Testis (tissue), 5 donors: ENCODE measurements at places on chromosomes 11 and 22.

DNA sequence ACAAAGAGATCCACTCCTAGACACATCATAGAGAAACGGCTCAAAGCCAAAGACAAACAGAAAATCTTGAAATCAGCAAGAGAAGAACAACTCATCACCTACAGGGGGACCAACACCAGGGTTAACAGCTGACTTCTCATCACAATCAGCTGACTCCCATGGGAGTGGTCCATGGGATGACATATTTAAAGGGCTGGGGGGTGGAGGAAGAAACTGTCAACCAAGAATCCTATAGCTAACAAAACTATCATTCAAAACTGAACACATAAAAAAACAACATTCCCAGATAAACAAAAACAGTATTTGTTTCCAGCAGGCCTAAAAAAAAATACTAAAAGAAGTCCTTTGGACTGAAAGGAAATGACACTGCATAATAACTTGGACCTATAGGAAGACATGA, 86.7 kb downstream of the APOL5 start:
- H3K27me3 ChIP-seq, result no peaks in the 10 kb centered on the region
- no peaks in the 10 kb centered on the region for H3K4me1 ChIP-seq
- H3K4me3 ChIP-seq, result no peak overlapping the region

DNA sequence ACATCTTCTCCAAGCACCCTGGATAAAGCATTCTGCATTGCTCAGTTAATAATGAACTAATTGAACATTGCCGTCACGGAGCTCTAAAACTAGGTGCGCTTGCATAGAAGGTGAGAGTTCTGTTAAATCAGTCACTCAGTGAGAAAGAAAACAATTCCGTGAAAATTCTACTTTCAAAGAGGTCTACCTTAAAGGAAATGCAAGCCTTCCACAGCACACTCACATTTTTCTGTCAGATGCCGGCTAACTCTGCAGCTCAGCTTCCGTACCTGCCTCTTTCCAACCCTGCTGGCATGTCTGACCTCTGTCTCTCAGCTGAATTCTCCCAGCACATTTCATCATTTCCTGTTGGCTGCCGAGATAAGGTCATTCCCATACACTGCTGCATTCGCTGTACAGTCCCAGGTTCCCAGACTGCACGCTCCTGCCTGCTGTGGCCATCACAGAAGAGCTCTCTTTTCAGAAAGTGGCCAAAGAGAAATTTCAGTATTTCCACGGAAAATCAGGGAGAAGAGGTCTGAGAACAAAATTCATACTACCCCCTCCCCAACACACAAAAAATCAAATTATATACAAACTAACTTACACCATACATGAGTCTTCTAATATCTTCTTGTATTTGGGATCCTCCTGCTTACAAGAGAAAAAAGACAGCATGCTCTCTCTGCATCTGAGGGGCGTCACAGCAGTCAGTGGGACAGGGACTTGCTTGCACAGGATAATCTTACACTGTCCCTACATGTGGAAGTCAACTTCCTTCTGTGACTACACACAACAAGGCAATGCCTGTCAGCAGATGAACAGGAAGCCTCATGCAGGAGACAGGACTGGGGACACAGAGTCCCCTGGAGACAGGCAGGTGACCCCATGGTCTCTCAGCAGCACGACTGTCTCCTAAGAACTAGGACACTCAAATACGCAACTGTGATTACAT, 55.1 kb downstream of the PACSIN2 start:
- no peak overlapping the region for H3K27ac ChIP-seq
- no peak for DNase-seq
- H3K4me3 ChIP-seq, result no peak overlapping the region
- no peaks in the 10 kb centered on the region for H3K27me3 ChIP-seq

GRCh38 chr22:28822930-28823551, 22.7 kb upstream of the XBP1 start:
- H3K27ac ChIP-seq, result no peak overlapping the region
- DNase-seq, result no peak
- peaks cover 8% of the 10 kb centered on the region for H3K4me1 ChIP-seq
- H3K4me3 ChIP-seq, result no peak overlapping the region

GRCh38 chr11:32107647-32108046, 16.8 kb downstream of the RCN1 start:
- no peaks in the 10 kb centered on the region for H3K4me1 ChIP-seq
- H3K27ac ChIP-seq, result no peak overlapping the region
- no peaks in the 10 kb centered on the region for H3K36me3 ChIP-seq
- no peak for DNase-seq
- H3K4me3 ChIP-seq, result no peak overlapping the region

DNA sequence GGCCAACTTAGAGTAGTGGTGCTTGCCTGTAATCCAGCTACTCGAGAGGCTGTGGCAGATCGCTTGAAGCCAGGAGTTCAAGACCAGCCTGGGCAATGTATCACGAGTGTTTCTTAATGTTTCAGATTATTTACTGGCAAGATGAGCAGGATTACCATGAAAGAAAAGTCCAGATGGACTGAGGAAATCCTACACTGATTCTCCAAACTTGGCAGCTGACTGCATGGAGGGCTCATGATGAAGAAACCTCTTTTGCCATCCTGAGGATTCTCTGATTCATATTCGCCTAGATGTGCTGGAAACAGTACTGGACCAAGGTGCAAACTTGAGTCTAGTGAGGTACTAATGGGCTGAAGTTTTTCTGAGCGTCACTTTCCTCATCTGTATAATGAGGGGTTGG, 2.8 kb upstream of the SIDT2 start:
- H3K27me3 ChIP-seq, result no peaks in the 10 kb centered on the region
- peaks cover 32% of the 10 kb centered on the region for H3K4me1 ChIP-seq
- H3K36me3 ChIP-seq, result no peaks in the 10 kb centered on the region

GRCh38 chr22:31567702-31568101, 71.4 kb downstream of the SFI1 start:
- no peaks in the 10 kb centered on the region for H3K36me3 ChIP-seq
- H3K27me3 ChIP-seq, result no peaks in the 10 kb centered on the region
- no peak overlapping the region for H3K4me3 ChIP-seq

GRCh38 chr11:21634956-21635355, 557.9 kb upstream of the ANO5 start:
- no peak overlapping the region for H3K4me3 ChIP-seq
- no peaks in the 10 kb centered on the region for H3K4me1 ChIP-seq
- H3K27me3 ChIP-seq, result no peaks in the 10 kb centered on the region

DNA sequence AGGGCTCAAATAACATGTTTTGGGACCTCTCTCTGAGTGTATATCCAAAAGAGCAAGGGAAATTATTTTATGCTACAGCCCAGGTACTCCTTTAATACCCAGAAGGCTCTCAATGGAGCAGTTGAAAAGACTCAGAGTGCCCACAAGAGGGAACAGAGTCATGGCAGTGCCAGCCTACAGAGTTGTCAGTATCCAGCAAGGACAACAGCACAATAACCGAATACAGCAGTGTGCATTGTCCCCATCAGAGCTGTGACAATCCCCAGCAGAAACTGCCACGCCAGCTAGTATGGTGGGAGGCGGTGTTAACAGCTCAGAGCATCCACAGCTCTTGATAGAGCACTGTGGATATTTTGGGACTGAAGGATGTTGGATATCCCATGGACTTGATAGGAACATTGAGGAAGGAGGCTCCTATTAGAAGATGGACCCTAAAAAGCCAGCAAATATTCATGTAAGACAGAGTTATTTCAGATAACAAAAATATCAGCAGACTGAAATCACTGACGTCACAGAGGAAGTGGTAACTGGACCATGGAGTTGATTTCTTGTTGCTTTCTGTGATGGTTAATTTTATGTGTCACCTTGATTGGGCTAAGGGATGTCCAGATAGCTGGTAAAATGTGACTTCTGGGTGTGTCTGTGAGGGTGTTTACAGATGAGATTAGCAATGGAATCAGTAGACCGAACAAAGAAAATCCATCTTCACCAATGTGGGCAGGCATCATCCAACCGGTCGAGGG, 17.7 kb upstream of the PAFAH1B2 start:
- no peaks in the 10 kb centered on the region for H3K36me3 ChIP-seq
- DNase-seq, result no peak
- no peak overlapping the region for H3K27ac ChIP-seq
- no peaks in the 10 kb centered on the region for H3K27me3 ChIP-seq

GRCh38 chr11:108654994-108655631, 9.8 kb upstream of the DDX10 start:
- peak; percentile 59 for DNase-seq

DNA sequence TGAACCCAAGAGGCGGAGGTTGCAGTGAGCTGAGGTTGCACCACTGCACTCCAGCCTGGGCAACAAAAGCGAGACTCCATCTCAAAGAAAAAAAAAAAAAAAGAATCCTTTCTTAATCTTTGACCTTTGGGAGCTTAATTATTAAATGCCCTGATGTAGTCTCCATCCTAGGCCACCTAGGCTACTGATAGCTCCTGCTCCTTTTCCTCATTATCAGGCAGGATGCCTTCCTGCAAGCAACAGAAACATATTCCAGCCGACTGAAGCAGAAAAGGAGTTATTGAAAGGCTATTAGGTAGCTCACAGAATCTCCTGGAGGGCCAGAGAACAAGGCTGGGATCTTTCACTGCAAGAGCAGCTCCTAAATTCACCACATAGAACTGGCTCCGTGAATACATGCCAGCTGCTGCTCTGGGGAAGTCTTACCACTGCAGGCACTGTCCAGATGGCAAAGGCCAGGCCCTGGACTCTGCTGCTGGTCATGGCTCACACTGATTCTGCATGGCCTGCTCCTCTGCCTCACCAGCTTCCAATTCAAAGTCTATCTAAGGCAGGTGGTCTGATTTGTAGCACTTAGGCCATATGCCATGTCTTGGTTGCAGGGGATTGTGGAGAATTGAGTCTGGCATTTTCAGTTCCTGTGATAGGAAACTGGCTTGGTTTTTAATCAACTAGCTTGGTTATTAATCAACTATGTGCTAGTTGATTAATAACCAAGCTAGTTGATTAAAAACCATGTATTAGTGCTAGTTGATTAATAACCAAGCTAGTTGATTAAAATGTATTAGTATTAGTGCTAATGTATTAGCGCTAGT, 26.0 kb upstream of the POLD3 start:
- H3K36me3 ChIP-seq, result no peaks in the 10 kb centered on the region
- H3K4me1 ChIP-seq, result no peaks in the 10 kb centered on the region
- no peak for DNase-seq
- no peak overlapping the region for H3K27ac ChIP-seq
